IPS-NIHi11 (cell line): ENCODE measurements at places on chromosomes 7 and 10.

GRCh38 chr7:22563032-22563501, 63.1 kb upstream of the STEAP1B start:
- DNase-seq: no peak

- no peak for DNase-seq
Observed at GRCh38 chr10:79084972-79085597, 16.3 kb downstream of the ZMIZ1 start.

DNA sequence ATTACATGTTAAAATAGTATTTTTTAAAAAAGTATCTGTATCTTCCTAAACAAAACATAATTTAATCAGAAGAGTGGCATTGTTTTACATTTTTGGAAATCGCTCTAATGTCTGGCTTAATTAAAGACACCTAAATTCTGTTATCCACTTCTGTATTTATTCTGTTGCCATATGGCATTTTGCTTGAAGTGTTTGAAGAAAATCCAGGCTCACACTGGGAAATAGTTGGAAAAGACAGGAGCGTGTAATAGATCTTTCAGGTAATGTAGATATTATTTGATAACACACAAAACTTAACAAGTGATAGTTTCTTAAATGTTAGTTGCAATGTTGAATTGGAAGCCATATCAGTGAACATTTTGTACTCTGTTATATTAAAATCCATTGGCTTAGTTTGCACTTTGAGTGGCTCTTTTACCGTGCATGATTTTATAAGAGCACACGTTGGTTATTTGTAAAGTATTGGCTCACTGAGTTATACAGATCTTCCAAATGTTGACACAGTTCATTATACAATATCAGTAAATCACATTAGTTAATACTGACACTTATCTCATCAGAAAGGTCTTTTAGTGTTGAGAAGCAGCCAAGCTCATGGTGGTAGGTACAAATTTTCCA, 128.4 kb upstream of the NPVF start:
- DNase-seq: no peak

GRCh38 chr10:26274391-26274790, 57.8 kb downstream of the GAD2 start:
- DNase-seq: no peak

- no peak for DNase-seq
Observed at GRCh38 chr7:124777268-124777667, 11.7 kb upstream of the GPR37 start.

- DNase-seq: peak; percentile 23
Observed at GRCh38 chr7:45325378-45325777, 167.8 kb downstream of the RAMP3 start.

DNA sequence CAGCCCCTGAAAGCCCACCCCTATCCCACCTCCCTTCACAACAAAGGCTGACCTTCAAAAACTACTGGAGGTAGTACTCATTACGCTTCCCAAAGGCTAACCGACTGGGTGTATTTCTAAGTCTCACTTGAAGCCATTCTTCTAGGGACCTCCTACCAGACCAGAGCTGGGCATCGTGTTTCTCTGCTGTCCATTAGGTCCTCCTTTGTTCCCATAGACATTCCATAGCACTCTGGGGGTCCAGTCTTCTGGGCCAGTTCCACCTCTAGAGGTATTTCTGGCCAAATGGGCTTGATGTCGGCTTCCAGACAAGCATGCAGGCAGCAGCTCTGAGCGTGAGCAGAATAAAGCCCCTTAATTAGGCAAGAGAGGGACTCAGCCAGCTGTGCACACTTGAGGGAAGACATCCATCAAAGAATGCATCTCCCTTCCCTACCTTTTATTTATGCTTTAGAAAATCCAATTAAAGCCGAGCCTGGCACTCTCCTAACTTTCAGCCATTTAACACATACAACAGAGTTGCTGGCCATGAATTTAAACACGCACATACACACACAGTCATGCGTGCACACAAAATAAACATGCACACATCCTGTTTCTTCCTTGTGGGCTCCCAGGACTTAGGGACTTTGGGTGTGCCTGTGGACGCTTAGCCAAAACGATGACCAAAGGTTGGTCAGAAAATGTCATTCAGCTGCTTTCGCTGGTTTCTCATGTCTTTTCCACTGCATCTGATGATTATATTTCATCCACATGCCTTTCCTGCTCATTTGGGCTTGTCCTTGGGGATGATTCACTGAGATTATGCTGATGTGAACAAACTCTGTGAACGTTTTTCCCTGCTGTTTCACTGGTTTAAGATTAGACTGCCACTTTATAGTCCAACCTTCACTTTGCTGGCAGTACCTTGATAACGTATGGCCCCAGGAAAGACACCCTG, 362.0 kb upstream of the NFE2L3 start:
- no peak for DNase-seq

DNA sequence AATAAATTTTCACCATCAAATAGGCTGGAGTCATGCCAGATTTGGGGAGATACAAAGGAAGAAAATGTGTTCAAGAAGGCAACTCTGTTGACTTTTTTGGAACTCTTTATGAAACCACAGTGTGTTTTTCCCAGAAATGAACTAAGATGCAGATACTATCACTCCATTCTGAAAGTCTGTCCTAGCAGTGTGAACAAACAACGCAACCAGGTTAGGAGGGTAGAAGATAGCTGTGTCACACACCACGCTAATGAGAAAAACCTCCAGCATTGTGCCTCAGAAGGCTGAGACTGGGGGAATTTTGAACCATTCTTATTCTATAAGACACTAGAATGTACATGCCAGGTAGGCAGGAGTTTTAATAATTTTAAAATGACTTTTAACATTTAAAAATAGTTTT, 15.9 kb upstream of the ATP6V0A4 start:
- DNase-seq: no peak
